ENCODE measurements at places on chromosomes 2 and 18. TPM values are rescaled to one million over a fixed set of nuclear protein-coding genes. Genes with fewer than 3 reads are reported as not detected.

CTAGE1 gene
- not detected for total RNA-seq

DUSP2 gene
- total RNA-seq, result 28.1 TPM

MAB21L4 gene
- total RNA-seq, result 2.1 TPM

RASGRP3 gene
- 11.8 TPM for total RNA-seq

CHST9 gene
- total RNA-seq, result not detected

HOXD13 gene
- not detected for total RNA-seq

CIDEA gene
- total RNA-seq, result not detected

GRCh38 chr18:59744271-59744721 lies 47.1 kb upstream of the CCBE1 start:
- H3K27me3 ChIP-seq, result no peaks in the 10 kb centered on the region
- no peaks in the 10 kb centered on the region for H3K36me3 ChIP-seq
- no peak overlapping the region for H3K4me3 ChIP-seq

DNA sequence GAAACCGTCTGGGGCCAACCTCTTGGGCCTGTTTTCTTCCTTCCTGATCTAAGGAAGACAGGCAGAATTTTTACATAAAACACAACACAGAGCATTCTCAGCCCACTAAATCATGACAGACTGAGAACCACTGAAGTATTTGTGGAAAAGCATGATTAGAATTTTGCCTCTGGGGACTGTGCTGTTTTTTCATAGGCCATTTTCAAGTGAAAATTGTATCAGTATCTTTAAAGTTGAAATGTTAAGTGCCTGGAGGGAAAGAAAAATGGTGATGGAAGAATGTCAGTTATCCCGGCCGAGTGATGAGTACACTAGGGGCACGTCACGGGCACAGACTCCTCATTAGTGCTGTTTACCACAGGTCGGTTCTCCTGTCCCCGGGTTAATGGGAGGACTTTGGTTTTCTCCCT lies 36.9 kb downstream of the EHD3 start:
- no peak overlapping the region for H3K4me3 ChIP-seq
- H3K27me3 ChIP-seq, result no peaks in the 10 kb centered on the region
- H3K27ac ChIP-seq, result no peak overlapping the region
- no peaks in the 10 kb centered on the region for H3K4me1 ChIP-seq

DNA sequence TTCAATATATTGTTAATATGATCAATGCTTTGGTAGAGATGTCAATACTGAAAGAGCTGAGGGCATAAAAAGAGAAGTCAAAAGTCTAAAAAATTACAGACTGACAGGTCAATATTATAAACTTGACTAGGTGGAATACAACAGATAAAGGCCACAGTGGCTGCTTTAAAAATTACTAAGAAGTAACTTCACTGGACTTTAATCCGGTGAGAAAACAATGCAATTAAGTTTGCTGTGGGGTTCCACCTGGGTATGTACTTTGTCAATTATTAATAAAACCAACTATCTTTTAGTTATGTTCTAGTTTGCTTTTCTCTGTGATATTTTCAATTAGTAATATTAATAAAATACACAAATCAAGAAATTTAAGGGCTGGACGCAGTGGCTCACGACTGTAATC lies 44.7 kb downstream of the RAPH1 start:
- H3K4me1 ChIP-seq, result no peaks in the 10 kb centered on the region
- H3K36me3 ChIP-seq, result peaks cover 6% of the 10 kb centered on the region
- no peak for DNase-seq
- H3K27ac ChIP-seq, result no peak overlapping the region
- no peak overlapping the region for H3K4me3 ChIP-seq

GRCh38 chr2:240454106-240454901 lies 18.8 kb downstream of the GPC1 start:
- peaks cover 6% of the 10 kb centered on the region for H3K4me1 ChIP-seq
- H3K27me3 ChIP-seq, result no peaks in the 10 kb centered on the region
- no peak for DNase-seq

DNA sequence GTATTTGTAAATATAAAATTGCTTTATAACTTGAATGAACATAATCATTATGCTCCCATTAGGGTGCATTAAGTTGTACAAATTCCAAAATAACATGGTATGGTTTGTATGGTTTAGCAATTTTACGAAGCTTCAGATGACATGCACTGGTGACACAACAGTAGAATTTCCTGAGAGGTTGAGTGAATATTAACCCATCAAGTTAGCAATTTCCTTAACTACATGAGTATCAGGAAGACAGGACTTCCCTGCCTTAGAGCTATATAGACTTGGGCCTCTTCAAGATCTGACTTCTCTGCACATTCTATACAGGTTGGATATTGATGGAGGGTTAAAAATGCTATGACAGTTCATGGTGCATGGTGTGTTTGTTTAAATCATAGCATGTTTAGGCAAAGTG lies 60.2 kb downstream of the ZC3H6 start:
- no peaks in the 10 kb centered on the region for H3K27me3 ChIP-seq
- no peak overlapping the region for H3K27ac ChIP-seq
- no peak for DNase-seq
- H3K36me3 ChIP-seq, result no peaks in the 10 kb centered on the region
- H3K4me1 ChIP-seq, result no peaks in the 10 kb centered on the region

DNA sequence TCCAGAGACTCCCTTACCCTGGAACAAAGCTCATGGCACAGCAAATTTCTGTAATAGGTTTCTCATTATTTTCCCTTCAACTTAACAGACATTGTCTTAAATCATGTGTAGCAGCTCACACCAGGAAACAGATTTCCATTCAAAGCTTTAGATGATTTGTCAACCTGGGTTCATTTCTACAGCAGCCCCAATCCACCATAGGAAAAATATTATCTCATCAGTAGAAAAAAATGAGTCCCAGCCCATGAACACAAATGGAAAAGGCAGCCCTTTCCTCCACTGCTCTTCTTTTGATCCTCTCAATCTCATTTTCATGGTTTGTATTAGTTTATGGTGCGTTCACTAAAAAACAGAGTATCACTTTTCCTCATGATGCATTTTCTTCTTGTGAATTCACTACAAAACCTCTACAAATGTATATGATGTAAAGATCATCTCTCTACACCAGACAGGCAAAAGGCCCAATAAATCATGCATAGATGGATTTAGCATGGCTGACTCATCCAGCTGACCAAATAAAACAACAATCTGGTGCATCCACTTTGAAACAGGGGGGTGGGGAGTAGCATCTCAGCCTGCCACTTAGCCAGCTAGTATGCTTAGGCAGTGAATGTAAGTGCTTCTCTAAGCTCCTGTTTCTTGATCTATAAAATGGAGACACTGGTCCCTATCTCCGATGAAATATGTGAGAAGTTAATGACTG lies 78.6 kb downstream of the SATB2 start:
- H3K4me3 ChIP-seq, result no peak overlapping the region
- H3K4me1 ChIP-seq, result no peaks in the 10 kb centered on the region
- no peaks in the 10 kb centered on the region for H3K27me3 ChIP-seq
- no peaks in the 10 kb centered on the region for H3K36me3 ChIP-seq
- DNase-seq, result no peak

GRCh38 chr2:104818264-104818663 lies 35.7 kb upstream of the POU3F3 start:
- H3K4me3 ChIP-seq, result no peak overlapping the region
- H3K36me3 ChIP-seq, result no peaks in the 10 kb centered on the region
- H3K27ac ChIP-seq, result no peak overlapping the region
- H3K4me1 ChIP-seq, result no peaks in the 10 kb centered on the region

GRCh38 chr2:159052157-159052601 lies 83.7 kb downstream of the TANC1 start:
- H3K36me3 ChIP-seq, result no peaks in the 10 kb centered on the region
- no peak overlapping the region for H3K27ac ChIP-seq
- no peaks in the 10 kb centered on the region for H3K4me1 ChIP-seq
- H3K27me3 ChIP-seq, result no peaks in the 10 kb centered on the region
- no peak for DNase-seq
